ENCODE measurements at places on chromosomes 13 and 19.

DNA sequence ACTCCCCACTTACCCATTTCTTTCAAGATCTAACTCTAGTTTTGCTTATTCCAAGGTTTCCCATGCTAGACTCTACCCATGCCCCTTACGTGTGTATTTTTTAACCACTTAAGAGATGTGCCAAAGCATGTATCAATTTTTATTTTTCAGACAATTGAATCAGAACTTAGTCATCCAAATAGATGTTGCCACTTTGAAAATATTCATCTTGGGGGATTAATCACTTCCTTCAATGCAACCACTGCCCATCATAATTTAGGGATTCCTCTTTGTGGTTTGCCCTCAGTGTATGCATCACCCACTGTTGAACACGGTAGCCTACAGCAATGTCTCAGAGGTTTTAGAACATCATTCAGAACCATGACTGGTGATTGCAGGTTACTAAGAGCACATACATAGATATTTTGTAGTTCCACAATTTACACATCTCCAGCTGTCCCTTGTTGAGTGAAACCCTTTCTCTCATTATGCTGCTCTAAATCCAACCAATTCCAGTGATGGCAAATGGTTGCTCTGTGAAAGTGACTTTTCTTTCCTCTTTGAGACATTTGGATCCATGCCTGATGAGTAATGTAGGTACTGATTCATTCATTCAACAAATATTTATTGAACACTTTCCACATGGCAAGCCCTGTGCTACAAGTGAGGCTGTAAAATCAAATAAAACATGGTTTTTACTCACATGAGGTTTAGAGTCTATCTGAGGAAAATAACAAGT, 60.6 kb upstream of the SERP2 start:
- no peak for DNase-seq

DNA sequence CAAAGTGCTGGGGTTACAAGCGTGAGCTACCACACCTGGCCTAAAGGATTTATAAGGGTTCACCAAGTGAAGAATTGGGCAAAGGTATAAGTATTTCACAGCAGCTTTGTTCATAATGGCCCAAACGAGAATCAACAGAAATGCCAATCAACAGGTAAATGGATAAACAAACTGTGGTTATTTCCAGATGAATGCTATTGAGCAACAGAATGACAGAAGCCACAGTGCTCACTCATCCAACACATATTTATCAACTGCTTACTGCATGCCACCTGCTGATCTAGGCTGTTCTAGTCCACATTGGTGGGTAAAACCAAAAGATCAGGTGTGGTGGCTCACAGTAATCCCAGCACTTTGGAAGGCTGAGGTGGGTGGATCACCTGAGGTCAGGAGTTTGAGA, 27.7 kb downstream of the CACNA1A start:
- DNase-seq, result no peak

GRCh38 chr19:2949939-2950285, 5.1 kb upstream of the ZNF77 start:
- DNase-seq, result no peak

DNA sequence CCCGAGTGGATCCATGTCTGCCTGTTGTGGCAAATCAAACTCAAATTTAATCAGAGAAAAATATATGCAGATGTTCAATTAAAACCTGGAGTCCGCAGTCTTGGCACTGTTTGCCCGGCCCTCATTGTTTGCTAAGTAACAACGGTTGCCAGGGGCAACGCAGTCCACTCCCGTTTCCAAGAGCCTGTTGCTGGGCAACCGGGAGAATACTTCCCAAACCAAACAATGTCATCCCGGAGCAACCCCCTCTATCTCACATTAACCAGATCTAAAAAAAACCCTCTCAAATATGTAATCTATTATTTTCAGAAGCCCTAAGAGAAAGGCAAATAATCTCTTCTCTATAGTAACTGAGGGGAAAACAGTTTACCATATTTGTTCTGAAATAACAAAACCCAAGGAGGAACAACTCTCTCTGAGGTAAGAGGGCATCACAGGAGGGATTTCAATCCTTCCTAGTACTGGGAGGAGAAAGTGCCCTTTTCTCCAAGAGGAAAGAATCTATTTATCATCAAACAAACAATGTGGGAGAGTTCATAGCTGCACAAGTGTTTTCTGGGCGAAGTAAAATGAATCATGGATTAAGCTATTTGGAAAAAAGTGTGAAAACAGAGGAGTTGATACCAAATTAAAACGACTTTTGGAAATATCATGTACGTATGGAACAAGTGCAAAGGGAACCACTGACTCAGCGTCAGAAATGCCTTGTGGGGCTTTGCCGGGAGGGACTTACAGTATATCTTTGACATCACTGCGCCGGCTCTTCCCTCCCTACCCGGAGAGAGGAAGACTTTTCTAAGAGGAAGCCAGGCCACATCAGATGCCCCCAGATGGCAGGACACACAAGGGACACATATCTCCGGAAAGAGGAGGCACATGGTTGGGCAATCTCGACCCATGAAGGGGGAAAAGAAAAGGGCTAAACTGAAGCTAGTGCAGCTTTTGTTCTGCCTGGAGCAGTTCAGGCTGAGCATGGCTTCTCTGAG, 43.3 kb downstream of the RFX2 start:
- peak; percentile 97 for DNase-seq

GRCh38 chr19:49231804-49232203, 74.2 kb downstream of the TRPM4 start:
- no peak for DNase-seq
